ENCODE measurements at places on chromosomes 2 and 18.
A peak's percentile ranks its signal among the peaks of the same experiment; 100 is the strongest.

DNA sequence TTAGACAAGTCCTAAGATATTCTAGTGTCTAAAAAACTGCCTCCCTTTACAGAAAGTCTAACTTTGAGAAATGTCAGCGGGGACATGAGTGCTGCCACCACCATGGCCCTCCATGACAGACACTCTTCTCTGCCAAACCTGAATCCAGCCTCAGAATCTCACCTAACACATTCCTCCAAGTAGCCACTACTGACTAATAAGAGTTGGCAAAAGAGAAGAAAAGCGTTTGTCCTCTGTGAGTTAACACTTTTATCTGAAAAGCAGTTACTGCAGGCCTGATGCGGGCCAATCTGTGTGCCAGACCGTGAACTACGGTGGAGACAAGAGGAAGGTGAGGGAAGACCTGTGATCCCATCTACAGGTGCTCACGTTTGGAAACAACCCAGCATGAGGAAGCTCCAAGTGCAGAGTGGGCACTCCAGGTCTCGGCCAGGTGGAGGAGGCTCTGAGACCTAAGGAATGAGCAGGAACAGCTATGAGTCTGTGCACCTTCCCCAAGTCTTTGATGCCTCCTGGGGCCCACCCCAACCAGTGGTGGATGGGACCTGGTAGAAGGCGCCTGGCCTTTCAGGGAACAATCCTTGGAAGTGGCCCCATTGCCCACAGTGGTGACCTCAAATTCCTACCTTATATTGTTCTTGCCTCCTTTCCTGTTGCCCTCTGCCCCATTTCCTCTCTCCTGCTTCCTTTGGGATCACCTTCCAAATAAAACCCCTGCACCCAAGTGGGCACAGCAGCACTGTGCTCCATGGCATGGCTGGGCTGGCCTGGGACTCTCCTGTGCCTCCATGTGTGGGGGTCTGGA, 91.6 kb downstream of the BIN1 start:
- no peak for DNase-seq

- no peak for DNase-seq
These were observed 232.2 kb upstream of the MEX3C start for GRCh38 chr18:51429644-51430043.

DNA sequence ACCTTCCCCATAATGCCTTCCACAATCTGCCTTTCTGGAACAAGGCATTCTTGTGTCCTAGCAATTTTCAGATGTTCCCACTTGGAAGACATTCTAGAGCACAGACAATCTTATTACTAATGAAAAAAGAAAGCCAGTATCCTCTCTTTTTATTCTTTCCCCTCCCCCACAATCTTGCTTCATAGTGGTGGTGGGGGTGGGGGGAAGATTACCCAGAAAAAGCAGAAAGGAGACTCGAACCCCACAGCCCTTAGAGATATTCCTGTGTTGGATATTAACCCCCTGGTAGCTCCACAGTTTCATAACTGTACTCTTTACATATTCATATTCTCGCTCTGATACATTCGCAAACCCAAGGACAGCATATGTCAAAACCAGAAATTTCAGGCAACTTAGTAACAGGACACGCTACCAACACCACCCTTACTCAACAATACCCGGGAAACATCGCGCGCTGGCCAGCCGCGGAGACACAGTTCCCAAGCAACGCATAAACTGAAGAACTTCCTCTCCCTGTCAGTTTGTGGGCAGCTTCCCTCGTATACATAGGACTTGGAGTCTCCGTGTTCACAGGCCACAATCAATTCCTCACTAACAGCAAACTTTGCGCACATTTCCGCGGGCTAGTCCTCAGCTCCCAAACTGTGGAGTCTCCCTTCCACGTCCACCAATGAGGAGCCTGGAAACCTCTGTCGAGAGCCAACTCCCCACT, 793 bp downstream of the NR4A2 start:
- peak; percentile 60 for DNase-seq

GRCh38 chr2:219744600-219744999, 117.2 kb downstream of the SLC4A3 start:
- DNase-seq, result no peak

- DNase-seq, result no peak
These were observed 57.8 kb upstream of the MMADHC start for GRCh38 chr2:149645391-149645790.

- DNase-seq, result no peak
These were observed 43.7 kb downstream of the TWIST2 start for GRCh38 chr2:238891457-238892203.

DNA sequence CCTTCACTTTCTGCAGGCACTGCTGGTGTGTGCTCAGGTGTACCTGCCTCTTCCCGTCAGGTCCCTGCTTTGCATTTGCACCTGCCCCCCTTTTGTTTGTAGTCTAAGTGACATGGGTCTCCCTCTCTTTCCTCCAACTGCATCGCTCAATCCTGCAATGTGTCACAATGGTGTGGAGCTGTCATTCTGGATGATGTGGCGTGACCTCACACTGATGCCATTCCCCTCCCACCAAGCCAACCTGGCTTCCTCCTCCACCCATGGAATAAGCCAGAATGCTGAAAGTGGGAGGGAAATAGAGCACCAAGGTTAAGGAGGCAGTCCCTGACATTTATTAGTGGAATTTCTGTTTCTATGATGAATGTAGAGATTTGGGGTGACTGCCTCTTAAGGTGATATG, 156.7 kb downstream of the ZBTB7C start:
- DNase-seq, result no peak

DNA sequence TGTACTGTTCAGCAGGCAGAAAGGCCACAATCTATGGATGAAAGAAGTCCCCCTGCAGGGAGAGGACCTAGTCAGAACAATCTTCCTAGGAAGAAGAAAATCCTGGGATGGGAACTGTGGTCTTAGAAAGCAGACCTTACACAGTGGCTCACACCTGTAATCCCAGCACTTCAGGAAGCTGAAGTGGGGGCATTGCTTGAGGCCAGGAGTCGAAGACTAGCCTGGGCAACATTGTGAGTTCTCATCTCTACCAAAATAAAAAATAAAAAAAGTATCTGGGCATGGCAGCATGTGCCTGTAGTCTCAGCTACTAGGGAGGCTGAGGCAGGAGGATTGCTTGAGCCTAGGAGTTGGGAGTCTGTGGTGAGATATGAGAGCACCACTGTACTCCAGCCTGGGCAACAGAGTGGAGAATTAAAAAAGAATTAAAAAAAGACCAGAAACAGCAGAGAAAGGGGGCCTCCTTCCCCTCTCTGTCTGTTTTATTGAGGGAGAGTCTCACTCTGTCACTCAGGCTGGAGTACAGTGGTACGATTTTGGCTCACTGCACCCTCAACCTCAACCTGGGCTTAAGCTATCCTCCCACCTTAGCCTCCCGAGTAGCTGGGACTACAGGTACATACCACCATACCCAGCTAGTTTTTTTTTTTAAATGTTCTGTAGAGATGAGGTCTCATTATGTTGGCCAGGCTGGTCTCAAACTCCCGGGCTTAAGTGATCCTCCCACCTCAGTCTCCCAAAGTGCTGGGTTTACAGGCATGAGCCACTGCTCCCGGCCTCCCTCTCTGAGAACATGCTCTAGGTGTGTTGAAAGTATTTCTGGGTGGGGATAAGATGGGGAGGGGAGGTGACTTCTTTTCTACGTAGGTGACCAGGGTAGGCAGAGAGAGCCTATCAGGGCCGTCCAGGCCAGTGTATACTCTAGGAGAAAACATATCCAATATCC, 7.4 kb downstream of the RHOB start:
- DNase-seq, result no peak

GRCh38 chr2:156511122-156511521, 74.9 kb downstream of the GPD2 start:
- DNase-seq, result no peak

DNA sequence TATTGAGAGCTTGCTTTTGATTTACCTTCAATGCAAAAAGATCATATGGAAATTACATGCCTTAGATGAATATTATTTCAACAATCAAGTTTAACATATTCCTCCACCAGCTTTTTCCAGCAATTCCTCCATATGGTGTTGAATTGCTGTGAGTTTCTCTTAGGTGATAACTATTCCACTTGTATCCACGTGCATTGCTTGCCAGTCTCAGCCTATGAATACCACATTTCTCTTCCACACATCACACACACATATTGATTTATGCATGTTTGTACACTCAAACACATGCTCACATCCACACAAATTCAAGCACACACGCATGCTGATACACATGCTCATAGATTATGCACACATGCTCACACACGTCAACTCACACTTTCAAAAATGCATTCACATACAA, 770.0 kb upstream of the LINC00305 start:
- DNase-seq, result no peak

DNA sequence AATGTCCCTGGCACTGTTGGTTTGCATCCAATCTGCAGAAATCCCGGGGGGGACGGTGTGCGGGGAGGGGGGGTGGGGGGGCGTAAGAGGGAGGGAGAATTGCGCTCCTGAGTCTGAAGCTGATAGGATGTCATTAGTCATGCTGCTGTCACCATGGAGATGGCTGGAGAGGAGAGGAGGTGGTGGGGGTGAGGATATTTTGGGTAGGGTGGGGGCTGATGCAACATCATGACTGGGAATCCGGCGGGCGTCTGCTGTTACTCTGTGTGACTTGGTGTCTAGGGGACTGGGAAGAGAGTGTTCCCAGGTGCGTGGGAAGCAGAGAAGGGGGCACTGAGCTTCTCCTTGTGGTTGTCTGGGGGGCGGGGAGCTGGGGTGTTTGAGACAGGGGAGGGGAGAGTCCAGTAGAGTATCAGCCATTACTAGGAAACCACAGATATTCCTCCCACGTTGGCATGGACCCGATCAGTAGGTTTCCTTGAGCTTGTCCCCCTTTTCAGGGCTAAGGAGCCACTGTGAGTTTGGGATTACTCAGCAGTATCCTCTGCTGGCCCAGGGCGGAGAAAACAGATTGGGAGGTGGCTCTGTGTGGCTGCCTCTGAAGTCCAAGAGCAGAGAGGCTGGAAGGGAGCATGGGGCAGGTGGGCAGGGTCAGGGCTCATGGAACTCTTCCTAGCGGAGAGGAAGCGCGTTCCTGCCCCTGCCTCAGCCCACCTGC, 18.9 kb downstream of the TET3 start:
- DNase-seq, result no peak

- DNase-seq, result no peak
These were observed 164.9 kb upstream of the NT5C1B start for GRCh38 chr2:18754286-18754685.

DNA sequence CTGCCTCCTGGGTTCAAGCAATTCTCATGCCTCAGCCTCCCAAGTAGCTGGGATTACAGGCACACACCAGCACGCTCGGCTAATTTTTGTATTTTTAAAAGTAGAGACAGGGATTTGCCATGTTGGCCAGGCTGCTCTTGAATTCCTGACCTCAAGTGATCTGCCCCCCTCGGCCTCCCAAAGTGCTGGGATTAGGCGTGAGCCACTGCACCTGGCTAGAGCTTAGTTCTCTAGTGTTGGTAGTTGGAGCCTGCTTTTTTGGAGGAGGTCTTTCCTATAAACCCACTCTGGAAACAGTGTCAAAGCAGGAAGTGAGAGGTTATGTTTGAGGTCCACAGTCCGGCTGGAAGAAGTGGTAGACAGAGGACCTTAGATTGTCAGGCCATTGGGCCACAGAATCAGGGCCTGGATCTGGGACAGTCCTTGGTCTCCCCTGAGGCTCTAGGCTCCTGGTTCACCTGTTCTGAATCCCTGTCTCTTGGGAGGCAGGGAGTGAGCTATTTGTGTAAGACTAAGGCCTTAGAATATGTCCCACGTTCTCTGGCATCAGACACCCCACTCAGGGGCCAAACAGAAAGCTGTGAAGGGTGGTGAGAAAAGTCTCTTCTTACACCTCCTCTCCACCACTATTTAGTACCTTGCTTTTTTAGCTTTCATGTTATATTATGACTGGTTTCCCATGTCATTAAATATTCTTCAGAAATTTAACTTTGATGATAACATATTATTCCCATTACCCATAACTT, 34.5 kb downstream of the PCBP1 start:
- DNase-seq, result no peak

DNA sequence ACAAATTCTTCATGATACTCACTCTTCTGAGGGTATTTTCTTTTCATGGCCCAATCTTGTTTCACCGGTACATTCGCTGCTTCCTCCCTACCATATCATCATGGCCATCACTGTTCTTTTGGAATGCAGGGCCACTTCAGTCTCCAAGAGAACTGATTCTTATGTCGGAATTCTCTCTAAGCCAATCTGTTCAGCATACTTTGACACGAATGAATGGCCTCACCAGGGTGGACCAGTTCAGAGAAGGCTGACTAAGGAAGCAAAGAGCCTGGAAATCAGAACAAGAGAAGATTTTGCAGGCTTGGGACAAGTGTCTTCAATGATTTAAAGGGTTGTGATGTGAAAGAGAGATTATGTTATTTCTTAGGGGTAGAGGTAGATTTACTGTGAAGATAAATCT, 5.0 kb upstream of the EPB41L5 start:
- DNase-seq, result no peak

- DNase-seq, result peak; percentile 4
These were observed 112.1 kb downstream of the KYNU start for GRCh38 chr2:142989273-142990204.

GRCh38 chr18:74511823-74512222, 15.7 kb downstream of the CNDP2 start:
- DNase-seq, result no peak

- DNase-seq, result no peak
These were observed 71.3 kb downstream of the PDK1 start for GRCh38 chr2:172627181-172627580.

DNA sequence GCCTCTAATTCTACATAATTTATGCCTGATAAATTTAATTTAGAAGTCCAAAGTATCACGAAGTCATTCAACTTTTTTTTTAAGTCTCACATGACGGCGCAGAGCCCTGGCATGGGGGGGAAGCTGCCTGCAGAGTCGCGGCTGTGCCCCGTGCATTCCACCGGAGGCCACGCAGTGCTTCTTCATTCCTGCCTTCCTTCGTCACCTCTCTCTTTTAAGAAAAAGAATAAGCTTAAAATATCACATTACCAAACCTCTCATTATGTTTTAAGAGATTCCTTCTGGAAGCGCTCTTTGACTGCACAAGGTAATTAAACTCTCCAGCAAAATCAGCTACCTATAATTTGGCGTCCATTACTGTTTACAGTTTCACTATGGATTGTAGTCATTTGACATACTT, 20.3 kb upstream of the KIDINS220 start:
- no peak for DNase-seq

- no peak for DNase-seq
These were observed 1237.8 kb downstream of the SUCLG1 start for GRCh38 chr2:83221258-83221657.

GRCh38 chr2:58266211-58266610, 25.1 kb upstream of the FANCL start:
- DNase-seq, result no peak

GRCh38 chr2:172442072-172442895, 14.9 kb downstream of the ITGA6 start:
- no peak for DNase-seq

DNA sequence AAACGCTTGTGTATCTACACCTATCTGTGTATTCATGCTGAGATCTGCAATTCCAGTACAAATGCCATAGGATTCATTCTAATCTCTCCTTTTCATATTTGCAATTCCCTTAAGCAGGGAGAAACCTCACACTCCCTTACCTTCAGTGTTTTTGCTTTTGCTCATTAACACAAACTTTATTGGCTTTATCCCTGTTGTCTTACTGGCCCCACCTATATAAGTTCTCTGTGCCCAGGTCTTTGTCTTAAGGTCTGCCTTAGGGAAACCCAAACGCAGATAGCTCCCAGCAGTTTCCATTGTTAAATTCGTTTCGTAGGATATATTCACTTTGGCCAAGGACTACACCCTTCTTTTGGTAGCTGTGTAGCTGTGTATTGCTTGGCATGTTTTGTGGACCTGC, 4.0 kb upstream of the SNORC start:
- DNase-seq, result no peak

Measured in CD4-positive, alpha-beta T cell treated with Interleukin-21 for 1 hour (primary cell).